ENCODE measurements at places on chromosomes 1 and 21.

DNA sequence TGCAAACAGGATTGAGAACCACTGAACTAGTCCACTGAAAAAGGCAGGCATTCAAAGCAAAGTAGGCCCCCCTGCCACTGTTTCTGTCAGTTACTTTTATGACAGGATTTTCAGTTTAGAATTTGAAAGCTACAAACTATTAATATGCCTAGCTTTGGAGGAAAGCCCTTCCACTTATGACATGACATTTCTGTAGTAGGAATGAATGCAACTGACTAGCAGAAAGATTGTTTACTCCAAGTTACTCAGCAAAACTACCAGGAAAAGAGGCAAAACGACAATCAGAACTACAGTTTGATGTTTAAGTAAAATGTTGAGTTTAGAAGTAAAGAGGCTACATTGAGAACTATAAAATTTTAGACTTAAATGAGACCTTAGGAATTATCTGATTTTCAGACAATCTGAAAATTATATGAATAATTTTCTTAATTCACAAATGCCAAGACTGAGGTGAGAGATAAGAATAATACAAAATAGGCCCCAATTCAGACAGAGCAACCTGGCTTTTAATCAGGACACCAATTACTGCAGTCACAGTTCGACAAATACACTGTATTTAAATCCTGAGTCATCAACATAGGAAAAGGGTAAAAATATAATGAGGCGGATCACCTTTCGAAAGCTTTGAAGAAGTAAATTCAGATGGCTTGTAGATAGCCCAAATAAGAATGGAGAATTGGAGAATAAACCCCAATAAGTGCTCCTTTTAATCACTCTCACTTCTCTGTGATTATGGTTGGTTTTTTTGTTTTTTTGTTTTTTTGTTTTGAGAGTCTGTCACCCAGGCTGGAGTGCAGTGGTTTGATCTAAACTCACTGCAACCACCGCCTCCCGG, 2.2 kb downstream of the PRKAB2 start:
- DNase-seq: no peak

DNA sequence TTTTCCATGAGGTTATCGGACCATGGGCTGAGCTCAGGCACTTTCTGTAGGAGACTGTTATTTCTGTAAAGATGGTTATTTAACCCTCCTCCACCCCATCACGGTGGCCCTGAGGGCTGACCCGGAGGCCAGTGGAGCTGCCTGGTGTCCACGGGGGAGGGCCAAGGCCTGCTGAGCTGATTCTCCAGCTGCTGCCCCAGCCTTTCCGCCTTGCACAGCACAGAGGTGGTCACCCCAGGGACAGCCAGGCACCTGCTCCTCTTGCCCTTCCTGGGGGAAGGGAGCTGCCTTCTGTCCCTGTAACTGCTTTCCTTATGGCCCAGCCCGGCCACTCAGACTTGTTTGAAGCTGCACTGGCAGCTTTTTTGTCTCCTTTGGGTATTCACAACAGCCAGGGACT, 2.6 kb upstream of the CCDC28B start:
- DNase-seq: no peak

DNA sequence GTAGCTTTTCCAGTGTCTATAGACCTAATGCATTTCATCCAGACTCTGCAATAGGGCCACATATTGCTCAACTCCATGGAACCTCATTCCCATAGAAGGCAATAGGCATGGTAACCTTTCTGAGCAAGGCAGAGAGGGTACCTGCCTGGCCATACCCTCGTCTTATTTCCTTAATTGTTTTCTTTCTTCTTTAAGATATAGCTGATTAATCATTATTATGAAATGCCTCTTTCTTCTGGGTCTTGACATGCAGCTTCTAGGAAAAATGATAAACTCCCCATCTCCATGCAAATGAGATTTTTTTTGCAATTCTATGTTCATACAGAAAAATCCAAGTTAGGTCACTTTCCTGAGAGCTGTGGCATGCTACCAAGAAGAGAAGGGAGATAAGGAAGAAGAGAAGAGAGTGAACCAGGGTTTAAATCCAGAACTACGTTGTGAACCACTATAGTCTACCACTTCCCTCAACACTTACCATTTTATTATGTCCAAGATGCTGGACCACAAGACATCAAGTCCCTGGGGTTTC, 33.0 kb upstream of the IL20 start:
- no peak for DNase-seq

DNA sequence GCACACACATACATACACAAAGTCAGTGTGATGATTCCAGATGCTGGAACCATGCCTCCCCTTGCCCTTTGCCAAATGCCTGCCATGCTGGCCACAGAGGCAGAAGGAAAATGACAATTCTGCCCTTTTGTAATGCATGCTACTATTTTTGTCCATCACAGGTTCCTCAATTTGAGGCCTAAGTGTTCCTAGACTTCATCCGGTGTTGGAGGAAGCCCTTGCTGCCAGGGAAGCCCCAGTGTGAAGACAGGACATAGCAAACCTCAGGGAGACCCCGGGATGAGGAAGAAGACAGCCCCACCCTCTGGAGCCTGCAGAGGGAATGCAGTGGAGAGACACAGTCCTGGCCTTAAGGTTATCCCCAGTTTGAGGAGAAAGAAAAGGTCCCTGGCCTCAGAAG, 14.4 kb downstream of the PRR9 start:
- no peak for DNase-seq

DNA sequence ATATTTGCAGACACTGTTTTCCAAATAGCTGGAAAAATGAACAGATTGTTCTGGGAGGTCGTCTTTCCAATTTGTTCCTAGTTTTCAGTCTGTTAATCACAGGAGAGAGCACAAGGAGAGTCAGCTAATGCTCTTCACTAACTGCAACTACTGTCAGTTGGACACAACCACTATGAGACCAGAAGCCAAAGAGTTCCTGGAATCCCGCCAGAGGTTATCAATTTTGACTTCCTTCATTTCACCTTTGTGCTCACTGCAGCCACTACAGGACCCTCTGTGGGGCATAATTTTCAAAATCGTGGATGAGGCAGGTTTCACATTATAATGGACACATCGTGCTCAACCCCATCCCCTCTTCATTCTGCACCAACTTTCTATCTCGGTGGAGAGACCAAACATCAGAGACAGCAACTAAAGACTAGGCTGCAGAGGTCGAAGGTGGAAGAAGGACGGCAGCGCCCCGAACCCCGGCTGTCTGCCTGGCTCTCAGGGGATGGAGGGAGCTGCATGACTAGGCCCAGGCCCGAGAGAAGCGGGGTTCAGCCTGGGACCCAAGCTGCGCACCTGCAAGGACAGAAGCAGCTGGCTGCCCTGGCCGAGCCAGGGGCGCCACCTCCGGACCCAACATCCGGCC, 602 bp downstream of the KIAA0319L start:
- no peak for DNase-seq

- DNase-seq: no peak
Measured at GRCh38 chr1:99217599-99217998, 46.7 kb upstream of the PLPPR4 start.

GRCh38 chr1:83692524-83693381, 306.2 kb downstream of the TTLL7 start:
- DNase-seq: no peak

DNA sequence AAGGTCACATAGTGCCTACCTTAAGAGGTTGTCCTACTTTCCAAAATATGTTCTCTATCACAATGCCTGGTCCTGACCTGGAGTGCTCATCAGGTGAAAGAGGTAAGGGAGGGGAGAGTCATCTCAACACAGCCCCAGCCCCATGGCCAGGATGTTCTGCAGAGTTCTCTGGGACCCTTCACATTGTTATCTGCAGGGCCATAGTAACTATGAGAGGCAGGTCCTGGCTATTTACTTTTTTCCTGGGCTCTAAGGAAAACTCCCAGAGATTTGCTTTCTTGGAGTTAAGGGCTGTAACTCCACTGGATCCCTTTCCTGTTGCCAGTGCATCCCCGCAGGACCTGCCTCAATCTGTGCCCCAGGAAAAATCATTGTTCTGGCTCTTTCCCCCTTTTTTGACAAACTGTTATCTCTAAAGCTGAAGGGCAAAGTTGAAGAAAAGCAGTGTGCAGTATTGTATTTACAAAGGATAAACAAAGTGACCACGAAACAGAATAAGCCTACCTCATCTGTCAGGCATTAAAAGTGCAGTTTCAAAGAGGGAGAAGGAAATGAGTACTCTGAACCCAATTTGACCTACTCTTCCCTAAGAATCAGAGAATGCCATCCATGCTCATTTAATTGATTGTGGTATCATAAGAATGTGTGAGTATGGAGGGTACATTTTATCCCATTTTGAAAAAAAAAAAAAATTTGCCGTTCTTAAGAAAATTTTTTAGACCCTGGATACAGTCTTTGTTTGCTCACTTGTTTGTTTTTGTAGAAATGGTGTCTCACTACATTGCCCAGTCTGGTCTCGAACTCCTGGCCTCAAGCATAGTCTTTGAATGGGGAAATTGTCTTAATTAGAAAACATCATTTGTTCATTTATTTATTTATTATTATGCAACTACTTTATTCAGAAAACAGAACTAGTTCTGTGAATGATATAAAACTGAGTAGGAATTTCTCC, 149.6 kb downstream of the RHOU start:
- DNase-seq: no peak

- no peak for DNase-seq
Measured at GRCh38 chr21:40160911-40161310, 293.7 kb downstream of the PCP4 start.

DNA sequence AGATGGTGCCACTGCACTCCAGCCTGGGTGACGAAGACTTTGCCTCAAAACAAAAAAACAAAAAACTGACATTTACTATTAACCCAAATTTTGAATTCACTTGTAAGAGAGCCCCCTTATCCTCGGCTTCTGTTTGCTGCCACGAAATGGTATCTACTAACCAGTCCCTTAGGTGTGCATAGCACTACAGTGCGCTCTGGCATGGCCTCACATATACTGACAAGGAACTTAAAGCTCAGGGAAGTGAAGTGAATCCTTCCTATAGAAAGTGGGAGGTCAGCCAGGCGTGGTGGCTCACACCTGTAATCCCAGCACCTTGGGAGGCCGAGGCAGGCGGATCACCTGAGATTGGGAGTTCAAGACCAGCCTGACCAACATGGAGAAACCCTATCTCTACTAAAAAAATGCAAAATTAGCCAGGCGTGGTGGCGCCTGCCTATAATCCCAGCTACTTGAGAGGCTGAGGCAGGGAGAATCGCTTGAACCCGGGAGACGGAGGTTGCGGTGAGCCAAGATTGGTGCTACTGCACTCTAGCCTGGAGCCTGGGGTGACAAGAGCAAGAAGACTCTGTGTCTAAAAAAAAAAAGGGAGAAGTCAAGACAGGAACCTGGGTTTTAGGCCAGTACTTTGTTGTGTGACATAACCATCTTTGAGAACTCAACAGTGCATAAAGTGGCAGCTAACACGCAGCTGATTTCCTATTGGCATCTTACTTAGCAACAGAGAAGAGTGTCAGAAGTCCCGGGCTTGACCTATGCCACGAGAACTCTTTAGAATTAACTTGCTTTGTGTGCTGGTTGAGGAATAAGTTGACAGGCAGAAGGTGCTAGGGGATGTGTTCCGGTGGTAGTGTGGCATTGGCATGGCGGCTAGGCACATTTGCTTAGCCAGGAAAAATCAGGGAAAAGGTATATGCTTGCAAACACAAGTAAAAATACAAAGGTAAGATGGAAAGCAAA, 16.8 kb downstream of the ERRFI1 start:
- no peak for DNase-seq

- no peak for DNase-seq
Measured at GRCh38 chr1:64669098-64669675, 75.7 kb upstream of the RAVER2 start.

- DNase-seq: no peak
Measured at GRCh38 chr1:47616906-47617305, 179.1 kb downstream of the FOXD2 start.

DNA sequence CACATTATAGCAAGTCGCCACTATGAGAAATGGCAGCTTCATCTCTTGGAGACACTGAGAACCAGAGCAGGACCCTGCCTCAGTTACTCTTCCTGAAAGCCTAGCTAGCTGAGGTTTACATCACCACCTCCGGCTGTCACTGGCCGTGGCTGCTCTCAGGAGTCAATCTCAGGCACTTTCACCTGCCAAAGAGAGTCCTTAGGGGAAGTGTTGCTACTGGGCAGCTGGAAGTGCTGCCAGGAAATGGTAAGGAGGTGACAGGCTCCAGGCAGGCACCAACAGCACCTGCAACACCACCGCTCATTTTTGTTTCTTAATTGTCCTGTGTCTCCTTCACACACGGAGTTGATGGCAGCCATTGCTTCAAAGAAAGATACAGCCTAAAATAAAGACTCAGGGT, 92.5 kb downstream of the DSCAM start:
- no peak for DNase-seq

GRCh38 chr1:155218854-155219591, 10.5 kb downstream of the MTX1 start:
- peak; percentile 72 for DNase-seq

DNA sequence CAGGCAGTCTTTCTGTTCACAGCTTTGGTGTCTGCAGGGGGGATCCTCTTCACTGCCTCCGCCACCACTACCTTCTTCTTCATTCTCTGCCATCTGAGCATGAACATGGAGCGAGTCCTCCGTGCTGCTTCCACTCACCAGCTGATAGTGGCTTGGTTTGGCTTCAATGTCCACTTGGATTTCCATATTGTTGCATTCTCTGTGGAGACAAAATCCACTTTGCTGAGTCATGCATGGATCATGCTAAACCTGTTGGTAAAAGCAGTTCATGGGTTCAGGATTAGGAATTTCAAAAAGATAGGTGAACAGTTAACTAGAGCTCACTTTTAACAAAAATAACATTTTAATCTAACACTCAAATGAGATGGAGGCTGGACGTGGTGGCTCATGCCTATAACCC, 27.5 kb downstream of the RNF19B start:
- DNase-seq: no peak

GRCh38 chr1:51281807-51282206, 45.7 kb downstream of the RNF11 start:
- DNase-seq: no peak
